ENCODE measurements at places on chromosomes 16 and 17.

- no peak for DNase-seq
These were observed 4.4 kb upstream of the PRR35 start for GRCh38 chr16:555528-556473.

DNA sequence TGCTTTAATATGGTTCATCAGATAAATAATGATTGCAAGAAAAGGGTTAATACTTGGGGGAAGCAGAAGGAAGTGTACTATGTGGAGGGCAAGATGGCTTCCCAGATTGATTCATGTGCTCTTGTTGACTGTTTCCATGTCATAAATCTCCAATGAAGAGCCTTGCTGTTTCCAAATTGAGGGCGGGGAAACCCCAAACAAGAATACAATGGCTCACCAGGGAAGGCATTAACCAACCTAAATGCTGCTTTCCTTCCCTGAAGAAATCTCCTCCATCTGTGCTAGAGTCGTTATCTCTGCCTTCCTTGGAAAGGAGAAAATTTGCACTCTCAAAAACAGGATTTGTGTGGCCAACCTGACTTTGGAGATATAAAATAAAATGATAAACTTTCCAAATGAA lies 28.0 kb upstream of the CDH13 start:
- DNase-seq, result no peak

DNA sequence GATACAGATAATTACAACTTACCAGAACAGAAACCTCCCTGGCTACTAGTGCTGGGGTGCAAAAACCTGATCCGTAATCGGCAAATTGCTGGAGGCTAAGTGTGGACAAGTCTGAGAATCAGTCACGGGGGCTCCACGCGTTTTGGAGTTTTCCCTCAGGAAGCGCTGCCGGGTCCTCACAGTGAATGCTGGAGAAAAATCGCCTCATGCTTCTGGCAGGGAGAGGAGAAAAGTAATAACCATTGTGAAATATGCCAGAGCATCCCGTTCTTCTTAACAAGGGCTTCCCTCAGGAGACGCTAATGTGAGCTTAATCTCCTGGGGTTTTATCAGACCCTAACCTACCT lies 79.0 kb upstream of the CACNG5 start:
- DNase-seq, result no peak

DNA sequence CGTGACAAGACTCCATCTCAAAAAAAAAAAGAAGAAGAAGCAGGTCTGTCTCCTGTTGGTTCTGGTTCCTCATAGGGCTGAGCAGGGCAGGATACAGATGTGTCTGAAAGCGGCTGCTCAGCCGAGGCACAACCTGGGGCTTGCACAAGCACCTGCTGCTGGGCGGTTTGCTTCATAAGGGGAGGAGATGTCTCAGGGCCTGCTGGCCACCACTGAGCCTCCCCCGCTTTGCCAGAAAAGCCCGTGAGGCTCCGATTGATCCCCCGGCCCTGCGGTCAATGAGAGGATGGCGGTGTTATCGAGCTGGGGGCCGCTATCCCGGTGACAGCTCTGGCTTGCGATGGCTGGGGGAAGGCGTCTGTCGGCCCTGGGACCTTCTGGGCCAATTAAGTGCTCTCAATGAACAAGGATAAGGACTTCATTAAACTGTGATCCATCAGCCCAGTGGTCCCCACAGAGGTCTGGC lies 162.0 kb downstream of the SDK2 start:
- DNase-seq, result peak; percentile 26
